Activated naive CD4-positive, alpha-beta T cell treated with anti-CD3 and anti-CD28 coated beads, Interleukin-2, amount 10 ng/mL, durations not matched to agents 5 hours and 36 hours (primary cell): ENCODE measurements at places on chromosomes 3 and 15. TPM values are rescaled to one million over a fixed set of nuclear protein-coding genes. Genes with fewer than 3 reads are reported as not detected.

RTP4 gene
- total RNA-seq = 10.9 TPM

ACKR4 gene
- not detected for total RNA-seq

MITF gene
- total RNA-seq = not detected

ITPR1 gene
- total RNA-seq = 35.8 TPM

IGF2BP2 gene
- 0.24 TPM for total RNA-seq

GRAMD2A gene
- not detected for total RNA-seq

LTF gene
- not detected for total RNA-seq

ZNF80 gene
- total RNA-seq = 0.12 TPM

FGF12 gene
- total RNA-seq = not detected

C15orf61 gene
- total RNA-seq = 5.0 TPM

LEKR1 gene
- total RNA-seq = 1.2 TPM

SHF gene
- total RNA-seq = 1.7 TPM

TP53BP1 gene
- 27.1 TPM for total RNA-seq

IL12A gene
- 0.18 TPM for total RNA-seq

FAM3D gene
- total RNA-seq = not detected

ST8SIA2 gene
- total RNA-seq = not detected

JMJD7 gene
- total RNA-seq = 29.9 TPM

IQCH gene
- total RNA-seq = 0.66 TPM

CLDND1 gene
- total RNA-seq = 383 TPM

HES1 gene
- 5.7 TPM for total RNA-seq

MUC13 gene
- not detected for total RNA-seq
